ENCODE measurements at places on chromosomes 11 and 22.

DNA sequence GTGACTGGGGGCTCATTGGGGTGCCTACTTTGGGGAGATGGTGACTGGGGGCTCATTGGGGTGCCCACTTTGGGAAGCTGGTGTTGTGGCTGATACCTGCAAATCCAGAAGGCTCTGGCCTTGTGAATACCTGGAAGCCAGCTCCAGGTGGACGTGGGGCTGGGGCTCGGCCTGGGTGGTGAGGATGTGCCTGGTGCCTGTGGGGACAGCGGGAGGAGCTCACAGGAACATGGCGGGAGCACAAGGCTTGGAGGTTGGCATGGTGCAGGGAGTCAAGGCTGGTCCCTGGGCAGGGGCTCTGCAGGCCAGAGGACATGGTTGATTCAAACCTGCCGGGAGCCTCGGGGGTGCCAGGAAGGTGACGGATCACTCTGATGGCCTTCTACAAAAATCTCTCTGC is 1165.7 kb downstream of the BRD1 start:
- DNase-seq, result no peak

DNA sequence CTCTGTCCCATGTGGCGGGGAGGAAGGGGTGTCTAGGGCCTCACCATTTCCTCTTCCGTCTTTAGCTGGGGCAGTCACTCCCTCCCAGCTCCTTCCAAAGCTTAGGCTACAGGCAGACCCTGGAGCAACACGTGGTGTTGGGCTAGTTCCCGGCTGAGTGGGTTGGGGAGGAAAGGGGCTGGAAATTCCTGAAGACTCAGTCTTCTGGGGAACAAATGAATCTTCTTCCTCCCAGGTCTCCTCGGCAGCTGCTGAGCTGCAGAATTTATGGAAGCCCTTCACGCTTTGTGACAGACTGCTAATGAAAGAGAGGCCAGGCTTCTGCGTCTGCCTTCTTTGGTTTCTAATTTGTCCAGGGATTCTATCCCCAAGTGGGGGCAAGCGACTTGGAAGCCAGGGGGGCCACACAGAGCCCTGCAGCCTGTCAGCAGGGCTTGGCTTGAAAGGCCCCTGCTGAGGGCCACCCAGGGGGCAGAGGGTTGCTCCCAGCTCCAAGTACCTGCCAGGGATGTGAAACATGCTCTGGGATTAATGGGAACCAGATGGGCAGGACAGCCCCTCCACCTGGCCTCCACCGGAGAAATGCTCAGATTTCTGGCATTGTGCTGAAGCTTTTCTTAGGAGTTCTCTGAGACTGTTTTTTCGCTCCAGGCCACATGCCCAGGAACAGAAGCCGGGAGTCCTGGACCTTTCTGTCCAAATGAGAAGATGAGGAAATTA is 123.1 kb downstream of the PKNOX2 start:
- peak; percentile 36 for DNase-seq

GRCh38 chr11:13382751-13383150 is 80.3 kb downstream of the BTBD10 start:
- no peak for DNase-seq

DNA sequence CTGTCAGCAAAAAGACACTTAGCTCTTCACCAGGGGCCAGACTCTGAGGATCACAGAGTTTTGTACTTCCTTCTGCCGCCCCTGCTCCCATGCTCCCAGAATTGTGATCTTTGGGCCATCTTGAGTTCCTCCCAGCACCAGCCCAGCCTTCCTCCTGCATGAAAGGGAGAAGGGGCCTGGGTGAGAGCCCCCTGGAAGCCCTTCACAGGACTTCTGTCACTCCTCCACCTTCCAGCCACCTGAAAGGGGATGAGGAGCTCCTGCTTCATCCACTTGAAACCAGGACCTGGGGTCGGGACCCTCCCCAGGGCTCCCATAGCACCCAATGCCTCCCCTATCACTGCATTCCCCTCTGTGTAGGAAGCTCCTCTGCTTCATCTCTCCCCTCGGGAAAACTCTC is 174.2 kb downstream of the BUD13 start:
- DNase-seq, result no peak

GRCh38 chr11:108508653-108509593 is 10.7 kb upstream of the POGLUT3 start:
- DNase-seq, result no peak

DNA sequence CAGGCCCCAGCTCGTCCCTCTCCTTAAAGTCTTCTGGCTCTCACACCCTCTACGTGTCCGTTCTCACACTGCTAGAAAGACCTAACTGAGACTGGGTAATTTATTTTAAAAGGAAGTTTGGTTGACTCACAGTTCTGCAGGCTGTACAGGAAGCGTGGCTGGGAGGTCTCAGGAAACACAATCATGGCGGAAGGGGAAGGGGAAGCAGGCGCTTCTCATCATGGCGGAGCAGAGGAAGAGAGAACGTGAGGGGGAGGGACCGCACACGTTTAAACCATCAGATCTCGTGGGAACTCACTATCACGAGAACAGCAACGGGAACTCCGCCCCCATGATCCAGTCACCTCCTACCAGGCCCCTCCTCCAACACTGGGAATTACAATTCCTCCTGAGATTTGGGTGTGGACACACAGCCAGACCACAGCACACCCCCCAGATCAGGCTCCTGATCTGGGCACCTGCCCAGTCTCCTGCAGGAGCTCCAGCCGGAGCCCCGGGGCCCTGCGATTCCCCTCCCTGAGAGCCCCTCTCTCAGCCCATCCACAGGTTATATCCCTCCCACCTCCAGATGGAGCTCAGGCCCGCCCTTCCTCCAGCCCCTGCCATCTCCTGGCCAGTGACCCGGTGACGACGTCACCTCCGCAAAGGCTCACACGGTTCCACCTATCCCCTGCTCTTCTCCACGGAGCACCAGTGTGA is 170.2 kb downstream of the BRD1 start:
- DNase-seq, result no peak

DNA sequence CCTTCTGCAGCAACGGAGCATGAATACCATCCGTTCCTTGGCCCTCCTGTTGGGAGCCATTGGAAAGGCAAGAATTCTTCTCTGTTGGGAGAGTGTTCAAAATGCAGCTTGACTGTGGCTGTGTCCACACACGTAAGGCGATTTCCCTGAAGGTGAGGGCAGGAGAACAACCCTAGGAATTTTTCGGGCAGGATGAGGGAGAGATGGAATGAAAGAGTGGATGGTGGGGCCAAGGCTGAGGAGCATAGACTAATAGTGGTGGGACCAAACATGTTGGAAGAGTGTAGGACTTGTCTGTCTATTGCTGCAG is 924.9 kb downstream of the TBC1D22A start:
- no peak for DNase-seq

DNA sequence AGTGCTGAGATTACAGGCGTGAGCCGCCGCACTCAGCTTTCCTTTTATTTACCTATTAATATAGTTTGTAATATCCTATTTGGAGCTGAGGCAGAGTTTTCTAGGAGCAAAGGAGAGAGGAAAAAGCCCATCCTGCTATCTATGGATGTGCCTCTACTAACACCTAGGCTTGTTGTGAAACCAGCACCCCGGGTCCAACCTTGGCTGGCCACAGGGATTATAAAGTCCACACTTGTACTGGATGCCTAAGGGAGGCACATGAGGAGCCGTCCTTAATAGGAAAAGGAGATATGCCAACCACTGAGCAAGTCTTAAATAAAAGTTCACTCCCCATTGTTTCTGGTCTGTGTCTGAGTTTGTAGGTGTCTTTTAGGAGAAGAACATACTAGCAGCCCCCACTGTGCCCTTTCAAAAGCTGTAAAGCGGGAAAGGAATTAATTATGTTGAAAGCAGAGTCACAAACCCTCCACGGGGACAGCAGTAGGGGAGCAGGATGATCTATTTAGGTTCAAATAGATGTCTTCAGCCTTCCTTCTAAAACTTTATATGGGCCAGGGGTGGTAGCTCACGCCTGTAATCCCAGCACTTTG is 29.3 kb downstream of the RRP7A start:
- DNase-seq, result no peak

DNA sequence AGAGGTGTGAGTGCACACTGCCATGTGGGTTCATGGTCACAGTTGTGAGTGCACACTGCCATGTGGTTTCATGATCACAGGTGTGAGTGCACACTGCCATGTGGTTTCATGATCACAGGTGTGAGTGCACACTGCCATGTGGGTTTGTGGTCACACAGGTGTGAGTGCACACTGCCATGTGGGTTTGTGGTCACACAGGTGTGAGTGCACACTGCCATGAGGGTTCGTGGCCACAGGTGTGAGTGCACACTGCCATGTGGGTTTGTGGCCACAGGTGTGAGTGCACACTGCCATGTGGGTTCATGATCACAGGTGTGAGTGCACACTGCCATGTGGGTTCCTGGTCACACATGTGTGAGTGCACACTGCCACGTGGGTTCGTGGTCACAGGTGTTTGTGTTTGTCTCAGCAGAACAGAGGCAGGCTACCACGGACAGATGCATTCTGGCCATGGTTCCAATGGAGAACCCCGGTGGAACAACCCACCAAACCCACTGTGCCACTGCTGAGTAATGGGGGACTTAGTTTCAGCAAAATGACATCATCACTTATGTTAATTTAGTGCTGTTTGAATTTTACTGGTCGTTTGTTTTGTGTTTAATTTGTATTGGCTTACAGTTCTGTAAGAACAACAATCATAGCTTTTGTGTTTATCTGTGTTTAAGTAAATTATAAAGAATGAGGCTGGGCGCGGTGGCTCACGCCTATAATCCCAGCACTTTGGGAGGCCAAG is 57.2 kb downstream of the RPS6KA4 start:
- no peak for DNase-seq

GRCh38 chr11:71329165-71329510 is 76.8 kb upstream of the SHANK2 start:
- no peak for DNase-seq

- DNase-seq, result no peak
Measured at GRCh38 chr22:39244136-39244495, 666 bp downstream of the PDGFB start.

DNA sequence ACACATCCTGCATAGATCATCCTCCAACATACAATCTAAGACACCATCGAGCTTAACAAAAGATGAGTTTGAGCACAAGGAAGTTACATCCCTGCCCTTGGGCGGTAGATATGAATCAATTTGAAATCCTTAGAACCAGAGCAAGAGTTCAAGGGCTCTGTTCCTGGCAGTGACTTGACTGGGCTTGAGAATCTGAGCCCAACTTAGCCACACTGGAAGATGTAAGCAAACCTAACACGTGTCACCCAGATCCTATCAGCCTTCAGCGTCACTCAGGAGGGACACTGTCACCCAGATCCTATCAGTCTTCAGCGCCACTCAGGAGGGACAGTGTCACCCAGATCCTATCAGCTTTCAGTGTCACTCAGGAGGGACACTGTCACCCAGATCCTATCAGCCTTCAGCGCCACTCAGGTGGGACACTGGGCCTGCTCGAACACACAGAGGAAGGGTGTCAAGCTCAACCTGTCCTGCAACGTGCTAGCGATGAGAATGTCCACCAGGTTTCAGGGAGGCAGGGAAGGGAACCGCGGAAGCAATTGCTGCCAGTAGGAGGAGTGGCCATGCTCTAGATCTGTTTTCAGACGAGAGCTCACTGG is 32.8 kb upstream of the CTSD start:
- DNase-seq, result no peak

DNA sequence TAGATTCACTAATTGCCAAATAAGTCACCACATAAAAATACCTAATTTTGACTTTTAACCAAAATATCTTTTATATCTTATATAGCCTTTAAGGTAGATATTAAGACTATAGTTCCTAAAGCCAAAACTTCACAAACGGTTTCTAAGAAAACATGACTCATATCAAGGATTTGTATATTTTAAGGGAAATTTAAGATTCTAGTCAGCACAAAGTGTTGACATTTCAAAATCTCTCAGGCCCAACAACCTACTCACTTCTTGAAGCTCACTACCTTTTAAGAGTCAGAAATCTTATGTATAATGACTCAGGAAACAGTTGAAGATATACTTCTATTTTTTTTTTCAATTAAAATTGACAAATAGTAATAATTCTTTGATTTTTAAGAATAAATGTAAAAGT is 221.9 kb downstream of the SBF2 start:
- DNase-seq, result peak; percentile 28

- DNase-seq, result peak; percentile 77
Measured at GRCh38 chr11:119432484-119433357, 9.7 kb upstream of the THY1 start.

GRCh38 chr11:110874437-110875030 is 162.3 kb upstream of the ARHGAP20 start:
- DNase-seq, result no peak

DNA sequence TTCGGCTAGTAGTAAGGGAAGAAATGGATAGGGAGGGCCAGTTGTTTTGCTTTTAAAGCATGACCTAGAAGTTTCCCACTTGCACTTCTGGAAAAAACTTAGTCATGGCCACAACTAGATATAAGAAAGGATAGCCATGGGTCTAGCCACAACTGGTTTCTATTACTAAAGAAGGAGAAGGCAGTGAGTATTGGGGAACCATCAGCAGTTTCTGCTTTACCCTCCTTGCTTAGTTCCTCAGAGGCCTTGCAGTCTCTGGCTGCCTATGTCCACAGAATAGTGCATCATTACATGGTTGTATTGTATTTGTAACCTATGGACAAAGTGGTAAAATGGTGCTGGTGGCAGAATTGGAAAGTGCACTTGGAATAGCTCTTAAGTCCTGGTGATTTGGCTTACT is 35.6 kb downstream of the NXPE1 start:
- DNase-seq, result no peak

DNA sequence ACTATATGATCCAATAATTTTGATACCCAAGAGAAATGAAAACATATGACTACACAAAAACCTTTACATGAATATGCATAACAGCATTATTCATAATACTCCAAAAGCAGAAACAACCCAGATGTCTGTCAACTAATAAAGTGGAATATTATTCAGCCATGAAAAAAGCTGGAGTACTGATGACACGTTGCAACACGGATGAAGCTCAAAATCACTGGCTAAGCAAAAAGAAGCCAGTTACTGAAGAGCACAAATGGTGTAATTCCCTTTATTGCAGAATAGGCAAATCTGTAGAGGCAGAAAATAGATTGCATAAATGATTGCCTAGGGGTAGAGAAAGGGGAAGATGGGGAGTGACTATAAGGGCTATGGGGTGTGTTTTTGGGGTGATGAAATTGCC is 117.6 kb upstream of the FGF3 start:
- DNase-seq, result no peak

DNA sequence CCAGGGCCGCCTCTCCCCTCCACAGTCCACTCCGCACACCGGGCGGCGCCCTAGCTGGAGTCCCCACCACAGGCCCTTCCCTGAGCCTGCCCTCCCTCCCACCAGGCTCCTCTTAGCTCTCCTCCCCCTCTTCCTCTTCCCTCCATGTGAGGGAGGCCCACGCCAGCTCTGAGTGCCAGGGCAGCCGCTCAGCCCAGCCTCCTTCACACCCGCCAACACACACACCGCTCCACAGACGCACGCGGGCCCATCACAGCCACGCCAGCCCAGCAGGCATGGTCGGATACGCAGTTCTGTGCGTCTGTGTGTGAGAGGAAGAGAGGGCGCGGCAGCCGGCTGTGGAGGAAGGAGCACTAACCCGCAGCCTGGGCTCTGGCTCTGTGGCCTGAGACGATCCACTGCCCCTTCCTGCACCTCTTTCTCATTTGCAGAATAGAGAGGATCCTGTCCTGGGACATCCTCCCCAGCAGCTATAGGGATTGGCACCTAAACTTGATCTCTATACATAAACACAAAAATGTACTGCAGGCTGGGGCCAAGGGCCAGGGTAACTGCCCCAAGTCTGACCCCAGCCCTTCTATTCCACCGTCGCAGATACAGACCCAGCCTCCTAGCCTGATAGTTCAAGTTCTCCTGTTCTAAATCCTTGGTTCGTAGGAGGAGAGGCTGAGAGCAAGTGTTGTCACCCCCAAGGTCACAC is 3.5 kb downstream of the CHRM4 start:
- no peak for DNase-seq

- DNase-seq, result no peak
Measured at GRCh38 chr22:36833073-36833472, 16.2 kb upstream of the PVALB start.

GRCh38 chr22:49289822-49290679 is 537.6 kb downstream of the BRD1 start:
- DNase-seq, result no peak
